ENCODE measurements at places on chromosomes 12 and 14. TPM values are rescaled to one million over a fixed set of nuclear protein-coding genes. Genes with fewer than 3 reads are reported as not detected.

GRCh38 chr14:76729953-76730505 is 31.2 kb upstream of the VASH1 start:
- peaks cover 13% of the 10 kb centered on the region for H3K4me1 ChIP-seq
- no peaks in the 10 kb centered on the region for H3K36me3 ChIP-seq
- no peak overlapping the region for H3K4me3 ChIP-seq
- H3K27ac ChIP-seq, result no peak overlapping the region
- no peak for DNase-seq

DNA sequence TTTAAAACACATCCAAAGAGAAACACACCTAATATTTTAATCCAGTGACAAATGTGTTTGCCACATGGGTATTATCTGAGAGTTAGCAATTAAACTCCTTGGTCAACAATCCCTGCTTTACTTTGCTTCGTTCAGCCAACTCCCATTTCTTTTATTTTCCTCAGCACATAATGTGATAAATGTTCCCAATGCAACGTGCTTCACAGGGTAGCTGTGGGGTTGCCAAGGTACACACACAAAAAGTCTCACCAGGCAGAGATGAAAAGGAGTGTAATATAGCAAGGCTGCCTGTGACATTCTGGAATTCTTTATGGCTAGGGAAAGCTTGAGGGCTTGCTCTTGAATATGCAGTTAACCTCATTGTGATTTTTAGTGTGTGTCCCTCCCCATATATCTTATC is 208.0 kb upstream of the DIO2 start:
- no peak overlapping the region for H3K4me3 ChIP-seq
- H3K36me3 ChIP-seq, result no peaks in the 10 kb centered on the region
- DNase-seq, result no peak
- no peaks in the 10 kb centered on the region for H3K4me1 ChIP-seq
- no peaks in the 10 kb centered on the region for H3K27me3 ChIP-seq
- H3K27ac ChIP-seq, result no peak overlapping the region

DNA sequence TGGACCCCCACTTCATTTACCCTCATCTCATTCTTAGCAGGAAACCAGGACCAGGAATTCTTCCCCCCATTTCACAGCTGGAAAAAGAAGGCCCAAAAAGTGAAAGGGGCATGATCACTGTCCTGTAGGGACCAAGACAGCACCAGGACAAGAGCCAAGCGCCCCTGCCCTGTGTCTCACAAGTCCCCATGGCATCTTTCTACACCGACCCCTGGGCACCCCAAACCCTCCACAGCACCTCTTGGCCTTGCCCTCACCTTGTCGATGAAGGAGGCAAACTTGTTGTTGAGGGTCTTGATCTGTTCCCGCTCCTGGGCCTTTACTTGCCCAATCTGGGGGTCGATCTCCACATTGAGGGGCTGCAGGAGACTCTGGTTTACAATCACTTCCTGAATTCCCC is 710 bp downstream of the KRT76 start:
- no peak overlapping the region for H3K4me3 ChIP-seq
- H3K36me3 ChIP-seq, result no peaks in the 10 kb centered on the region
- no peaks in the 10 kb centered on the region for H3K4me1 ChIP-seq
- H3K27ac ChIP-seq, result no peak overlapping the region
- DNase-seq, result no peak

DNA sequence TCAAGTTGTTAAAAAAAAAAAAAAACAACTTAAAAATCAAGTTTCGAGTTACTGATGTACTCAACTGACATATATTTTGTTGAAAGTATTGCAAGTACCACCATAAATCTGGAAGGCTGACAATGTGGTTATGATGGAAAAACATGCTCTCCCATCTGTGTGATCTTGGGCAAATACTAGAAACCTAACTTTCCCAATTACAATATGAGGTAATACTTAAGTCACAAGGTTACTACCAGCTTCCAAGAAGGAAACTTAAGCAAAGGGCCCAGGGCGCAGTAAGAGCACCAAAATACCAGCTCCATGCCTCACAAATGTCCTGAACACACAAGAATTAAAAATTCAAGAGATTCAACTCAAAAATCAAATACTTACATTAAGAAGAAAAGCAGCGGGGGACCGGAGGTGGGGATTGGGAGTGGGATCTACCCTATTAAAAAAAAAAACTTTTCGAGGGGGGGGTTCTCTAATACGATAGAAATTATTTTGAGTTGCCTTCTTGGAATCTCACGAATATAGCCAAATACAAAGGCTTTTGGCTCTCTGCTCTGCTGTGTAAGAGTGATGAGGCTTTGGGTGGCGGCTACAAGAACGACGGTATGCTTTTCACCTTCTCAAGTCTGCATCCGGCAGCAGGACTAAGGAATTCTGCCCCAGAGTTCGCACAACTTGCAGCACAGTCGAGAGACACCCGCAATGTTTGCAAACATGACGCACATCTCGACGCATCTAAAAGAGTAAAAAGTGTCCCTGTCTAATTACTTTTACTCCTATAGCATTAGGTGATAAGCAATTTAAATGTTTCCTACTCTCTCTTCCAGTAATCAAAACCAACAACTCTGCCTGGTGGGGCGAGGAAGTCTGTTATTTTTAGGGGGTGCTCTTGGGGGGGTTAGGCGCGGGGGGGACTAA is 1.1 kb downstream of the SAV1 start:
- H3K36me3 ChIP-seq, result peaks cover 18% of the 10 kb centered on the region
- peak overlapping the region; percentile 94 for H3K27ac ChIP-seq
- no peaks in the 10 kb centered on the region for H3K27me3 ChIP-seq

DNA sequence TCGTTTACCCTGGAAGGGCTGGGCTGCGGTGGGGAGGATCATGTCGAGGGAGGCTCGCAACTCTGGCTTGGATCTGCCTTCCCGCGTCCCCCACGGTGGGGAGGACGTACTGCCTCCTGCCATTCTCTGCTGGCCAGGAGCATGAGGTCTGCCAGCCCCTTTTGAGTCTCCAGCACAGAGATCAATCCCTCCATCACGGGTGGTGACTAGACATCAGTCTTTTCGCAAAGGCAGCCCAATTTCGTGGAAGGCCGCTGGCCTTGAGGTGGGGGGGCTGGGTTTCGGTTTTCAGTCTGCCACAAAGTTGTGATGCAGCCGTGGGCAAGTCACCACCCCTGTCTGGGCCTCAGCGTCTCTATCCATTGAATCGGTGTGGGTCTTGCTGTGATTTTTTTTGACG is 62.2 kb downstream of the PRMT8 start:
- no peak for DNase-seq
- no peaks in the 10 kb centered on the region for H3K4me1 ChIP-seq
- no peak overlapping the region for H3K27ac ChIP-seq
- no peaks in the 10 kb centered on the region for H3K36me3 ChIP-seq

- H3K4me1 ChIP-seq, result no peaks in the 10 kb centered on the region
- H3K4me3 ChIP-seq, result no peak overlapping the region
- H3K27ac ChIP-seq, result no peak overlapping the region
- H3K36me3 ChIP-seq, result no peaks in the 10 kb centered on the region
These were observed 305.5 kb upstream of the FKBP4 start for GRCh38 chr12:2489275-2489674.

GRCh38 chr14:65203574-65203973 is 101.3 kb upstream of the MAX start:
- no peak overlapping the region for H3K4me3 ChIP-seq
- H3K36me3 ChIP-seq, result no peaks in the 10 kb centered on the region
- peaks cover 22% of the 10 kb centered on the region for H3K4me1 ChIP-seq
- H3K27ac ChIP-seq, result no peak overlapping the region
- no peaks in the 10 kb centered on the region for H3K27me3 ChIP-seq

- H3K4me3 ChIP-seq, result peak overlapping the region; percentile 85
- H3K36me3 ChIP-seq, result peaks cover 33% of the 10 kb centered on the region
- H3K4me1 ChIP-seq, result peaks cover 49% of the 10 kb centered on the region
- no peaks in the 10 kb centered on the region for H3K27me3 ChIP-seq
- peak; percentile 97 for DNase-seq
These were observed 1.8 kb downstream of the ULK1 start for GRCh38 chr12:131896080-131896810.

- peaks cover 3% of the 10 kb centered on the region for H3K4me1 ChIP-seq
- no peak overlapping the region for H3K27ac ChIP-seq
- H3K4me3 ChIP-seq, result no peak overlapping the region
- H3K36me3 ChIP-seq, result no peaks in the 10 kb centered on the region
- no peaks in the 10 kb centered on the region for H3K27me3 ChIP-seq
These were observed 11.7 kb upstream of the OSBPL8 start for GRCh38 chr12:76571256-76571655.

- no peaks in the 10 kb centered on the region for H3K27me3 ChIP-seq
- H3K36me3 ChIP-seq, result no peaks in the 10 kb centered on the region
- peaks cover 52% of the 10 kb centered on the region for H3K4me1 ChIP-seq
- no peak overlapping the region for H3K4me3 ChIP-seq
These were observed 11.8 kb upstream of the AMN1 start for GRCh38 chr12:31740628-31741027.

DNA sequence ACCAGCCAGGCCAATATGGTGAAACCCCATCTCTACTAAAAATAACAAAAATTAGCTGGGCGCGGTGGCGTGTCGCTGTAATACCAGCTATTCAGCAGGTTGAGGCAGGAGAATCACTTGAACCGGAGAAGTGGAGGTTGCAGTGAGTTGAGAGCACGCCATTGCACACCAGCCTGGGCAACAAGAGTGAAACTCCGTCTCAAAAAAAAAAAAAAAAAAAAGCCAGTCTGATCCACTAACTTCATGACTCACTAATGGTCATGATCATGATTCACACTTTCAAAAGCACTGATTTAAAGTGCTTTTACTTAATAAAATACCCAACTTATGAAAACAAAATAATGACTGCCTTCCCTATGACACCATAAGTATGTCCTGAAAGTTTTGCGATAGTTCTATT is 38.4 kb upstream of the CPM start:
- no peak overlapping the region for H3K4me3 ChIP-seq
- H3K27me3 ChIP-seq, result no peaks in the 10 kb centered on the region

- no peak for DNase-seq
These were observed 26.6 kb upstream of the TMCC3 start for GRCh38 chr12:94676922-94677321.

DNA sequence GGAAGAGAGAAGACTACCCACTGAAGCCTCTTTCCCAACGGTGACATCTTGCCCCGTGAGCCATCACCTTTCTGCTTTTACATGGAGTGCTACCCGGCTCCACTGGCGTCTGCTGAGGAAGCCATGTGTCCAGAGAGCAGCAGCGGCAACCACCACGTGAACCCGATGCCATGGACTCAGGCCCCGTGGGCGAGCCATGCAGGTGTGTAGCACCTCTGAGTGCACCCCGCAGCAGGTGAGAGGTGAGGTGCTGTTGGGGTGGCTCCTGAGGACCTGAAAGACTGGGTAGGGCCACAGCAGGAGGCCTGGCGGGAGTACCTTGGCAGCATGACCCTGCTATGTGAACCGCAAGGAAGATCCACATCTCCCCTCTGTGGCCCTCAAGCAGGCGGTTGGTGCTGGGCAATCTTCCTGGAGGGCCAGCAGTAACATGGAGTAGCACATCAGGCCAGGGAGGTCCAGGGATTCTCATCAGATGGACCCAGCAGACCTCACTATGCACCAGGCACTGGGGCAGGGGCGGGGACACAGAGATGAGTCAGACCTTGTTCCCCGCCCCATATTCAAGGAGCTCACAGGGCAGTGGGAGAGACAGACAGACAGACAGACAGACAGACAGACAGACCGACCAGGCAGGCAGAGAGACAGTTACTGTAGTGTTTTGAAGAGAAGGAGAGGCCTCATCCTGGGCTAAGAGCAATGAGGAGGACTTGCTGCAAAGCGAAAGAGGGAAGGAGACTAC is 129.6 kb downstream of the PAPOLA start:
- no peak overlapping the region for H3K27ac ChIP-seq
- no peaks in the 10 kb centered on the region for H3K36me3 ChIP-seq
- no peak overlapping the region for H3K4me3 ChIP-seq
- no peaks in the 10 kb centered on the region for H3K27me3 ChIP-seq
- no peaks in the 10 kb centered on the region for H3K4me1 ChIP-seq

DNA sequence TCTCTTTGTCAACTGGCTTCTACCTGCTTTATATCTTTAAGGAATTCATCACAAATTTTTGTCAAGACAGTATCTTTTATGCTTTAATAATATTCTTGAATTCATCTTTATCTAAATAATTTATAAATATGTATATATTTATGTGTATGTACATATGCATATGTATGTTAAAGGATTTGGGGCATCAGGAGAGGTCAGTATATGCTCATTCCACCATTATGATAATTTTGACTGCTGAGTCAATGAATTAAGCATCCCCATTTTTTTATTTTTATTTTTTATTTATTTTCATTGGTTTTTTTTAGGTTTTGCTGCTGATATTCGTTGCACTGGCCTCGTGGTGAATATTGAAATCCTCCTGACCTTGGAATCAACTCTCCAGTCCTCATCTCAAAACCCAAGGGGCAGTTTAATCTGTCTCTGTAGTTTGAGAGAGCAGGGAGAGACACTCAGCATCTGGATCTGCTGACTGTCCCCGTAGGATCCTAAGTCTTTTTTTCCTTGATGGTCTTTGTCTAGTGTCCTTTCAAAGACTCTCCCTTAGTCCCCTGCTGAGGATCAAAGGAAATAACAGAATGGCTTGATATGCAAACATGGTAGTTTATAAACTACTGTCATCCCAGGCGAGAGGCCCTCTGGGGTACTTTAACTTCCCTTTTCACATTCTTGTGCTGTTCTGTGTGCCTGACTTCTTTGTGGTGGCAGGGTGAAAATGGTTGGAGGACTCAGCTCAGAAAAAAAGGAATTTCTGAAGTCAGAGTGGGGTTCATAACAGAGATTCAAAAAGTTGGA is 218.7 kb downstream of the DIO2 start:
- no peaks in the 10 kb centered on the region for H3K27me3 ChIP-seq
- H3K4me1 ChIP-seq, result no peaks in the 10 kb centered on the region
- H3K36me3 ChIP-seq, result no peaks in the 10 kb centered on the region
- DNase-seq, result no peak
- H3K27ac ChIP-seq, result no peak overlapping the region

DNA sequence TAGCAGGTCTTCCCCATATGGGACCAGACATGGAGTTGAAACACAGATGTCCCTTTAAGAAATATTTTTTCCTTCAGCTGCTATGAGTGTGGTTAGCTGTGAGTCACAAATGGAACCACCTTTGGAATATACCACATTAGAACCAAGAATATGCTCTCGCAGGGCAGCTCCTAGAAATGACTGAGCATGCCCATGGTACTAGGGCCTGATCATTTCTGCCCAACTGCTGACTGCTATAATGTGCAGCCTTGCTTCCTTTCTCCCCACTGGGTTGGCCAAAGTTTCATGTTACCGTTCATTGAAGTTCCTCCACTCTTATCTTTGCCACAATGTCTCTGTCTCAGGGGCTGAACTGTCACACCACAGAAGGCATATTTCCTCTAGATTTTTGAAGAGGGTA is 1074.6 kb downstream of the FLRT2 start:
- no peak for DNase-seq
- H3K4me1 ChIP-seq, result no peaks in the 10 kb centered on the region
- H3K36me3 ChIP-seq, result no peaks in the 10 kb centered on the region
- no peaks in the 10 kb centered on the region for H3K27me3 ChIP-seq
- H3K4me3 ChIP-seq, result no peak overlapping the region
- no peak overlapping the region for H3K27ac ChIP-seq

The PTPRQ gene
- not detected for total RNA-seq

The KICS2 gene
- 26.2 TPM for total RNA-seq

The ZNF10 gene
- 7.7 TPM for total RNA-seq

The CCDC196 gene
- not detected for total RNA-seq

The LYZ gene
- total RNA-seq, result 464 TPM

The OAS3 gene
- total RNA-seq, result 49.4 TPM

The ANKRD13A gene
- 88.3 TPM for total RNA-seq

The INHBE gene
- not detected for total RNA-seq

The CAPZA3 gene
- not detected for total RNA-seq

The KRT75 gene
- not detected for total RNA-seq

The MIPOL1 gene
- 15.5 TPM for total RNA-seq

The DDN gene
- 0.37 TPM for total RNA-seq

The KRT77 gene
- total RNA-seq, result not detected

The TEX22 gene
- 1.8 TPM for total RNA-seq

The IFNG-AS1 gene
- total RNA-seq, result 7.4 TPM

The NUP37 gene
- 14.8 TPM for total RNA-seq
